ENCODE measurements at places on chromosomes 12 and 14.

DNA sequence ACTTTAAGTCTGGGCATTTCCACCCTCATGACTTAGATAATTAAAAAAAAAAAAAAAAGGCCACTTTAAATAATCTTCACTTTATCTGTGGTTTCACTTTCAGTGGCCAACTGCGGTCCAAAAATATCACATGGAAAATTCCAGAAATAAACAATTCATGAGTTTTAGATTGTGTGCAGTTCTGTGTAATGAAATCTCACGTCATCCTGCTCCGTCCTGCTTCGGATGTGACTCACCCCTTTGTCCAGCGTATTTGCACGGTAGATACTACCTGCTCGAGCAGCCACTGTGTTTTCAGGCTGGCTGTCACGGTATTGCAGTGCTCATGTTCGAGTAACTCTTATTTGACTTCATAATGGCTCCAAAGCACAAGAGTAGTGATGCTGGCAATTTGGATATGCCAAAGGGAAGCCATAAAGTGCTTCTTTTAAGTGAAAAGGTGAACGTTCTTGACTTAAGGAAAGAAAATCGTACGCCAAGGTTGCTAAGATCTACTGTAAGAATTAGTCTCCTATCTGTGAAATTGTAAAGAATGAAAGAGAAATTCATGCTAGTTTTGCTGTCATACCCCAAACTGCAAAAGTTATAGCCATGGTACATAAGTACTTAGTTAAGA lies 2.4 kb downstream of the E2F7 start:
- DNase-seq: no peak

DNA sequence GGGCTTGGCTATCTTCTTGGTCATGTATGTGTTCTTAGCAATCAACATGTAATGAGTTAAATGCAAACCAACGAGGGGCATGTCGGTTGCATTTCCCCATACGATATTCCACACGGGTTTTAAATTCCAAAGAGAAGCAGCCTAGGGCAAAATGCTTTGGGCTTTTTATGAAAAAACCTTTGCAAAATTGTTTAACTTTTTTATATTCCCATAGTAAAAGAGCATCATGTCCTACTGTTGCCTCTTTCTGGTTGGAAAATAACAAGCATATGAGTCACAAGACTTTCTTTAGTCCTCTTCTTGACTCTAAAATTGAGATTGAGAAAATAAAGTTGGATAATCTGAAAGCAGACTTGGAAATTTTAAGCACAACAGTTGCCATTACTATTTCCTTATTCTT lies 3.8 kb upstream of the DIO2 start:
- DNase-seq: no peak

DNA sequence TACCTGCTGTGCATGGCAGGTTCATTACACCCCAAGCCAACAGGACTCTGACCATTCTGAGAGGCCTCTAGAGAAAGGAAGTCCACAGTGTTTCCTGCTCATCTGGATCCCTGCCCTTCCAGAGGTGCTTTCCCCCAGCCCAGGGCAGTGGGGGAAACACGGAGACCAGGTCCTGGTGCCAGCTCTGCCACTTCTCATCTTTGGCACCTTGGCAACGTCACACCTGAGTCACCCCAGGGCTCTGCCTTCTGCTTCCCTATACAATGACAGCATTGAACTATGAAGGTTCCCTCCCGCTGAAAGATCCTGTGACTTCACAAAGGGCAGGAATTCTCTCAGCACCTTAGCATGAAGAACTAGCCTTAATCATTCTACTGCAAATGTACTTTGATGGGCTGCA lies 74.9 kb downstream of the ANO2 start:
- no peak for DNase-seq

GRCh38 chr12:88393017-88393767 lies 187.1 kb downstream of the KITLG start:
- no peak for DNase-seq

DNA sequence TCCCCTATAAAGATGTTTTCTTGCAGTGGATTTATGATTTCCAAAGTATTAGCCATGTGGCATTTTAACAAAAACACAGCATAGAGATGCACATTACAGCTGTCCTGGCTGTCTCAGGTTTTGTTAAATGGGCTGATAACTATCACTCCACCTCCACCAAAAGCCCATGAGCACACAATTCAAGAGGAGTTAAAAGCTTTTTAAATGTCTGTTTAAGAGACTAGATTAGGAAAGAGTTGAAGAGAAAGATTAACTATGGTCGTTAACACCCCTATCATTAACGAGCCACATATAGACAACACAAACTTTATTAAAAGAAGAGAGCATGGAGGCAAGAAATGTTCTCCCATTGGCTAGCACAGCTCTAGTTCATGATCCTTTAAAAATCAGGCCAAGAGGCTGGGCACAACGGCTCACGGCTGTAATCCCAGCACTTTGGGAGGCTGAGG lies 14.5 kb downstream of the CBX5 start:
- DNase-seq: no peak

- no peak for DNase-seq
Observed at GRCh38 chr12:66072566-66072965, 58.0 kb downstream of the LLPH start.

GRCh38 chr12:78418919-78419318 lies 445.7 kb upstream of the SYT1 start:
- peak; percentile 83 for DNase-seq

DNA sequence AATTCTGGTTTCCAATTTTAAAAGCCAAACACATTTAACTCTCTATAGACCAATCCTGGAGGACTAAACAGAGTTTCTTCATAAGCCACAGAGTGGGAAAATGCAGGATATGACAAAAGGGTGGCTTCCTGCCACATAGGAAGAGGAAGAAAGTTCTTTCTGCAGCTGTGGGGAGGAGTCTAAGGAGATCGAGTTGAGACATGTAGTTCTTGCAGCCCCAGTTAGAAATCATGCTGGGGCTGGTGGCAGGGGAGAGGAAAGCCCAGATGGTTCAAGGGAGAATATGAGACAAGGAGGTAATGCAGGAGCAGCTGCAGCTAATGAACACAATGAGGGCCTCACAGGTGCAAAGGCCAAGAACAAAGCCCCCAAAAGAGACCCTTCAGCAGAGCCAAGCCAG lies 85.0 kb upstream of the ARID2 start:
- DNase-seq: peak; percentile 84

DNA sequence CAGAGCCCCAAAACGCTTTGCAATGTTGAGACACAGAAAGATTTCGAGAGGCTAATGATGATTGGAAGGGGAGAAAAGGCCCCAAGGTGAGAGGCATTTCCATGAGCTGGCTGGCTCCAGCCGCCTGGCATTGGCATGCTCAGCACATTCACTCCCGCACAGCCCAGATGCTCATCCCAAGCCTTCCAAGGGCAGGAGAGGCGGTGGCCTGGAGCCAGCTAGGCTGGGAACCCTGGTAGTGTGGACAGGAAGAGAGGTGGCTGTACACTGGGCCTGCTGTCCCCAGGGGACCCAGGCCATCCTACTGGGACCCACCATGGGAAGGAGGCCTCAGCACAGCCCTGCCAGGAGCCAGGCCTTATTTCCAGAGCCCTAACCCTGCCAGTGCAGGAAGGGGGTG lies 72.2 kb downstream of the SPTB start:
- DNase-seq: no peak

- no peak for DNase-seq
Observed at GRCh38 chr14:33686856-33687255, 264.0 kb downstream of the EGLN3 start.

DNA sequence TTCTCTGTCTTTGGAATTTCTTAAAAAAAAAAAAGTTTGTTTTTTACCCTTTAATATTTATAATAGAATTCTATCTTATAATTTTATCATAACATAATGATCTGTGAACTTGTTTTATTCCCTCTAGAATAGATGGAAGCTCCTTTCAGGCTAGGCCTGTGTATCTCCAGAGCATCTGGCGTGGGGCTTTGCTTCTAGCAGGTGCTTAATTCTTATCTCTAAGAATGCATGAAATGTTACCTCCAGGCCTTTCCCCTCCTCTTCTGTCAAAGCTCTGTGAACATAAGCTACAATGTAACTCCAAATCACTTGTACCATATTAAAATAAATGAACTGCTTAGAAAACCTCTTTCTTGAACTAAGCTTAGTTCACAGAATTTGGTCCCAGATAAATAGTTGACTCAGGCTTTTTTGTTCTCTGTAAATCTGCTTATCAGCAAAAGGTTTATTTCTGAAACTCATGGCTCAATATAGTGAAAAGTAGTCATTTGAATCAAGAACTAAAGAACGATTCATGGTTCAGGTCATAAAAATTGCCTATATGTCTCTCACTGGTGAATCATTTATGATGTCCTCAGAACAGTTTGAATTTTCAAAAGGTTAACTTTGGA lies 407.1 kb downstream of the TRHDE start:
- no peak for DNase-seq

DNA sequence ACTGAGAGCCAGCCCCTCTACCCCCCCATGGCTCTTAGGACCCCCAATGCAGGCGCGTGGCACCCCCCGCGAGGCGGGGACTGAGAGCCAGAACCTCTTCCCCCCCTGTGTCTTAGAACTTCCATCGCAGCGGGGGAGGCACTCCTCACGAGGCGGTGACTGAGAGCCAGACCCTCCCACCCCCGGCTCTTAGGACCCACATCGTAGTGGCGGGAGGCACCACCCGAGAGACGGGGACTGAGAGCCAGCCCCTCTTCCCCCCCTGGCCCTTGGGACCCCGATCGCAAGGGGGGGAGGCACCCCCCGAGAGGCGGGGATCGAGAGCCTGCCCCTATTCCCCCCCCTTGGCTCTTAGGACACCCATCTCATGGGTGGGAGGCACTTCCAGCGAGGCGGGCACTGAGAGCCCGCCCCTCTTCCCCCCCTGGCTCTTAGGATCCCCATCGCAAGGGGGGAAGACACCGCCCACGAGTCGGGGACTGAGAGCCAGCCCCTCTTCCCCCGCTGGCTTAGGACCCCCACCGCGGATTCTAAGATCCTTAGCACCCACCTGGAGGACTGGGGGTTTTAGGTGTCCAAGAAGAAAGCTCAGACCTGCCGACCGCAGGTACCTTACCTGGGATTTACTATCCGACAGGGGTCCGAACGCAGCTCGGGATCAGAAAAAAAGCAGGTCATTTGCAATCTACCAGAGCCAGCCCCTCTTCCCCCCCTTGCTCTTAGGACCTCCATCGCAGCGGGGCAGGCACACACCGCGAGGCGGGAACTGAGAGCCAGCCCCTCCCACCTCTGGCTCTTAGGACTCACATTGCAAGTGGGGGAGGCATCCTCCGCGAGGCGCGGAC lies 44.9 kb downstream of the DDX11 start:
- no peak for DNase-seq

DNA sequence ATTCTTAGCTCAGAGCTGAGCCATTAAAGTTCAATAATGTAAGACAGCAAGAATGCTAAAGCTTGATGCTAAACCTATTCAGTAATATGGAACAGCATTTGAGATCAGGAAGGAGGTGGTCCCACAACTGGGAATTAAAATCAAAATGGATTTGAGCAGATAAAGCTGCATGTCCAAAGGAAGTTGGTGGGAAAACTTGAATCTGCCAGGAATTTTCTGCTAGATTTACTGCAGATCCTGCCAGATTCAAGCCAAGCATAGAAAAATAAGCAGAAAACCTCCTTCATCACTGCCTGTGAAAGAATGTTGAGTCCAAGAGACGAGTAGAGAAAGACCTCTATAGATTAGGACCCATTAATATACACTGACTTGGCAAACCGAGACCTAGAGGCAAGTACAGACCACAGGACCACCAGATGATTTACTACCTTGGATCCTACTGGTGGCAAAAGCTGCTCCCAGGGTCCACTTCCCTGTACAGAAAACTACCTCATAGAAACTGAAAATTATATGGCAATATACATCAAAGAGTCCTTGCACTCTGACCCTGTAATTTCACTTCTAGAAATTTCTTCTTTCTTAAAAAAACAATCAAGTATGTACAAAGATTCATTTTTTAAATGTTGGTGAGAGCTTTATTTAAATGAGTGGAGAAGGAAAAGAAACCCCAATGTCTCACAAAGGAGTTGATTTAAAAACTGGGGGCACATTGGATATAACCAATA lies 263.2 kb downstream of the DAD1 start:
- no peak for DNase-seq

DNA sequence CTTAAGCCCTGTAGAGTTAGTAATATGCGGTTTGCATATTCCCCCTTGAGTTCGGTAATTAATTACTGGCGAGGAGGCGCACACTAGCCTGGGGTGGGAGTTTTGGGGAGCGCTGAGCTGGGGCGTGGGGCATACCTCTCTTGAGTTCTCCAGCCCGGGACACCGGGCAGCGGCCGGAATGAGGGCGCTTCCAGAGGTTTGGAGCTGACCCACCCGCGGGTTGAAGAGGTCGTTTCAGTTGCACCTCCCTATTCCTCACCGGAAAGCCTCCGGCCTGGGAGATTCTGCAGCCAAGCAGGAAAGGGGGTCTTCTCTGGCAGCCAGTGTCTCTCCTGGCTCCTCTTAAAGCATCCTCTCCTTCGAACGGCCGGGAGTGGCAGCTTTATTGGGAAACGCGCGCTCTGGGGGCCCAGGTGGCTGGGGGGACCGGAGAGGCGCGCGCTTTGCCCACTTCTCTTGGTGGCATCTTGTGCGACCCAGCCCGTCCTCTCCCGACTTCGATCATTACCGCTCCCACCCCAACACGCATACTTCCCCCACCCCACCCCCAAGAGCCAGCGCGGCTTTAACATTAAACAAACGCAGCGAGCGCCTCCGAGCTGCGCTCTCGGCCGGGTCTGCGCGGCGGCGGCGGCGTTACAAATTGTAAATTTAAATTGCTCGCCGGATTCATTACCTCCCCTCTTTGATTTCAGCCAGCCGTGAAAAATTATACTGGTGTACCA lies 3.9 kb upstream of the LHX5 start:
- no peak for DNase-seq

DNA sequence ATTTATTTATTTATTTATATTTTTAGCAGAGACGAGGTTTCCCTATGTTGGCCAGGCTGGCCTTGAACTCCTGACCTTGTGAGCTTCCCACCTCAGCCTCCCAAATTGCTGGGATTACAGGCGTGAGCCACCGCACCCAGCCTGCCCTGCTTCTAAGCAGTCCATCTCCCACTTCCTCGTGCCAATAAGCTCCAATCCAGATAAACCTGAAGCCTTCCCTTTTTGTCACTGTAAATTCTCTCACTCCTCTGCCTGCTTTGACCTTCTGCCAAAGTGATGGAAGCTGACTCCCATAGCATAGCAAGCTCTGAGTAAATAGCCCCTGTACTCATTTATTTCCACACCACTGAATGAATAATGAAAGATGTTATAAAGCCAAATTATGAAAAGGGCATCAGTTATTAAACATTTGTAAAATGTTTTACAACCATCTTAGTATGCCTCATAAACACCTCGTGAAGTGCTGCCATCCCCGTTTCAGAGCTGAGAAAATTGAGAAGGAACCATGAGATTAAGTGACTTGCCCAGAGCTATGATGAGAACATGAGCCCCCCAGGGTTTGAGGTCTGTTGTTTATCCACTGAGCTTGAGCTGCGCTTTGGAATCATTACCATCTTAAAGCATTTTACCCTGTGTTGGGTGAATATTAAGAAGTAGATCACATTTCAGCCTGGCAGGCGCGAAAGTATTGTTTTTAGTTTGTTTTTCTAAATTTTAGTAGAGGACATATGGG lies 30.4 kb downstream of the MANSC1 start:
- no peak for DNase-seq

- no peak for DNase-seq
Observed at GRCh38 chr14:104885031-104885972, 20.2 kb downstream of the CEP170B start.

GRCh38 chr14:90049390-90049789 lies 12.4 kb upstream of the KCNK13 start:
- DNase-seq: no peak

GRCh38 chr12:111881716-111882115 lies 39.7 kb downstream of the MAPKAPK5 start:
- no peak for DNase-seq
